ENCODE measurements at places on chromosomes 1 and 21.
A peak's percentile ranks its signal among the peaks of the same experiment; 100 is the strongest.

- DNase-seq: peak; percentile 88
Measured at GRCh38 chr1:185044981-185045813, at the start of gene RNF2. Gene RNF2, plus strand, starts transcription at chr1:185045558. Its CDS starts 41,996 bp downstream, at chr1:185087554.

DNA sequence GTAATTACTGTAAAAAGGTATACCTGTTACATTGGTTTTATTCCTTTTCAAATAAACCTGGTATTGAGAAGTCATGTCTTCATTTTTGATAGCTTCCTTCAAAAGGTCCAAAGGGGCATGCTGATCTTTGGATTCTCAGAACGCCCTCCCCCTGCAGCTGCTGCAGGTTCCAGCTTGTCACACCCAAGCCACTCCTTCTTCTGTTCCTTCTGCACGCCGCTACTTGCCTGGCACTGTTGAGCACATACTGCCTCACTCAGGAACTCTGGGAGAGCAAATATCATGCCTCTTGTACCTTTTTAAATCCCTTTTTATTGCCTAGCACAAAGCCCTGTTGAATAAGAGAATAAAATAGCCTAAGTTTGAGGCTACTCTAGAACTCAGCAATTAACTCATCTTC, 136.9 kb downstream of the BARHL2 start:
- no peak for DNase-seq

GRCh38 chr1:10733474-10734366, 62.7 kb downstream of the CASZ1 start:
- no peak for DNase-seq

- no peak for DNase-seq
Measured at GRCh38 chr21:45979651-45980050, 1.9 kb upstream of the COL6A1 start.

DNA sequence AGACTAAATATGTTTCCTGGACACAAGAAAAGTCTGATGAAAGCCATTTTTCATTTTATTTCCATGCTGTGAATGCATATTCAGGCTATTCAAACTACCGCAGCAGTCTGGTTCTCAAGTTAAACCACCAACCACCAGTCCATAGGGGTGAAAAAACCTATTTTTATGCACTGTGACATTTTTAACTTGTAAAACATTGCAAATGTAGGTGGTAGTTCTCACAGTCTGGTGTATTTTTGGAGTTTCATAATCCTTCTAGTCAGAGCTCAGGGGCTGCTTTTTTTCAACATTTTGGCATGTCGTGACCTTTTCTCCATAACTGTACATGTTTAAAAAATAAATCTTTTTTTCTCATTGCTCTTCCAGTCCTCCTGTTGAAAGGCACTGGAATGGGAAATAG, 907.6 kb upstream of the ADGRL2 start:
- no peak for DNase-seq

GRCh38 chr1:98323906-98324358, 337.6 kb upstream of the SNX7 start:
- peak; percentile 19 for DNase-seq

- DNase-seq: no peak
Measured at GRCh38 chr1:174428033-174428432, 19.7 kb upstream of the GPR52 start.

- no peak for DNase-seq
Measured at GRCh38 chr1:19643121-19643520, 990 bp upstream of the NBL1 start.

GRCh38 chr1:226109829-226110248, 47.3 kb downstream of the H3-3A start:
- DNase-seq: peak; percentile 82

- no peak for DNase-seq
Measured at GRCh38 chr1:195714248-195714647, 894.0 kb downstream of the KCNT2 start.

DNA sequence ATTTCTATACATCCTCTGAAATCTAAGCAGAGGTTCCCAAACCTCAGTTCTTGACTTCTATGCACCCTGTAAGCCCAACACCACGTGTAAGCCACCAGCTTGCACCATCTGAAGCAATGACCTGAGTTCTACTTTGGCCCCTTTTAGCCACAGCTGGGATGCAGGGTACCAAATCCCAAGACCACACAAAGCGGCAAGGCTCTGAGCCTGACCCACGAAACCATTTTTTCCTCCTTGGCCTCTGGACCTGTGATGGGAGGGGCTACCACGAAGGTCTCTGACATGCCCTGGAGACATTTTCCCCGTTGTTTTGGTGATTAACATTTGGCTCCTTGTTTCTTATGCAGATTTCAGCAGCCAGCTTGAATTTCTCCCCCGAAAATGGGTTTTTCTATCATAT, 38.8 kb downstream of the STXBP3 start:
- no peak for DNase-seq

DNA sequence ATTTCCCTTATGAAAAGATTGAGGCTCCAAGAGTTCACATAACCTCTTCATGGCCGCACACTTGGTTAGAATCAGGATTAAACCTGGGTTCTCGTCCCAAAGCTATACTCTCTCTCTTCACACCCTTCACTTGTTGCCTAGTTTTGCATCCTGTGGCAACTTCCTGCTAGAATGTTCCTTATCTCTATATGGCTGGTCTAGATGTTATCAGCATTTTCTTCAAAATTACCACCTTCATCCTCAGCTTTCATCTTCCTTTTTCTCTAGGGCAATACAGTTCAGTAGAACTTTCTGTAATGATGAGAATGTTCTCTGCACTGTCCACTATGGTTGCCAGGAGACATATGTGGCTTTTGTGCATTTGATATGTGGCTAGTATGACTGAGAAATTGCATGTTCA, 31.1 kb upstream of the BCAR3 start:
- no peak for DNase-seq

DNA sequence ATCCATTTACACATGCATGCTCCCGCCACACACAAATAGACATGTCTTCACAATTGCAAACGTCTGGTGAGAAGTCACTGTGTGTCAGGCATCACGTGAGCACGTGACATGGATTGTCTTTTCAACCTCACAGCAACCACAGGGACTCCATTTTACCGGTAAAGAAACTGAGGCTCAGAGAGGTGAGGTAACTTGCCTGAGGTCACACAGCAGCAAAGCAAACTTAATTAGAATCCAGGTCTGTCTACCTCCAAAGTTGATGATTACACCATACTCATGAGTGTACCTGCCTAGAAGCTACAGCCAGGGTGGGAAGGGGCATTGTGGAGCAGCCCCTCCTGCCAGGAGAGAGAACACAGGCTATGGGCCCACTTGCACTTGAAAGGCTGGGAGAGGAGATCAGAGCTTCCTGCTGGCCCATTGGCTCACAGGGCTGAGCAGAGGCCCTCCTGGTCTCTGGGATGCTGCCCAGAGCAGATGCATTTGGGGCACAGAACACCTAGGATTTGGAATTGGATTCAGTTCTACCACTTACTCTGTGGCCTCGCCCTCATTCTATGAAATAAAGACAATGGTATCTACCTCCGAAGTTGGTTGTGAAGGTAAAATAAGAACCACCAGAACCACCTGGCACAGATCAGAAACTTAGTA, 44.4 kb upstream of the SELENON start:
- DNase-seq: no peak

DNA sequence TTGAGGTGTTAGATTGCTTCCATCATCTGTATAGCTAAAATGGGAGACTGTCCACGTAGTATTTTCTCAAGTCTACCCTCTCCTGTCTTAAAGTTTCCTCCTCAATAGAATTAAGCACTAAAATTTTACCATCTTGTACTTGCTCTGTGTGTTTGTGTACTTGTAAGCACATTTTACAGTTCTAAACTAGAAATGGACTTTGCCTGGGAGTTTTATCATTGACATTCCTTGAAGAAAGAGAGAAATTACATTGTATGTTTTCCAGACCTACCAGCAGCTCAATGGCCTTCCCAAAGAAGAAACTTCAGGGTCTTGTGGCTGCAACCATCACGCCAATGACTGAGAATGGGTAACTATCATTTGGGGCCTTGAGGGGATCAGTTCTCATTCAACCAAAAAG, 4.5 kb downstream of the NPL start:
- DNase-seq: no peak

DNA sequence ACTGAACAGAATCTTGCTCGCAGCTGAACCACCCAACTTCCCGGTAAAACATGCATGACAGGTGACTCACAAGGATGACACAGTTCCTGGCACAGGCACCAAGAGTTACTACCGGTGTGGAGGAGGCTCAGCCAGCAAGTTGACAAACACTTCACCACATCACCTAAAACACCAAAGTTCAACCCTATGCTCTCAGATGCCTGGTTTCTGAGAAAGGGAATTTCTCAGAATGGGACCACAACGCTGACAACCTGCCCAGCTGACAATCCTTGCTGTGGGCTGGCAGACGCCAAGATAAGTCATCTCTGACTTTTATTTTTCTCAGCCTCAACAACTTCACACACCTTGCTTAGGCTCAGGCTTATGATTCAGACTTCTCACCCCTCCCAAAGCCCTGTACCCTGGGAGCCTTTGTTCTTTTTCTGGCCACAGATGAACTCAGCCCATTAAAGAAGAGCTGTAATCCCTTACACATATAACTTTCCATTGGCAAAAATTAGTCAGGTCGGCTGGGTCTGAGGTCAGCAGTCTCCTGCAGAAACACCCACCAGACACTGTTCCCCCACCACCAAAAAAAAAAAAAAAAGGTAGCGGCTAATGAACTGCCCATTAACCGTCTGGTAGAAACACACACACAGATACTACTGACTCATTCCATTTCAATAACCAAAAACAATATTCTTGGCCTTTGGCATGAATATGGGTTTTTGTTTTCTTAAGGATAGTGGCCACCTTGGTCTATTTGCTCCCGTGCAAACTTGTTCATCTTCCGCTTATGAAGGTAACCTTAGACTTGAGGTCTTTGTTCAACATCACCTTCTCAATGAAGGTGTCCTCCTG, 10.8 kb upstream of the TIAM1 start:
- DNase-seq: no peak

DNA sequence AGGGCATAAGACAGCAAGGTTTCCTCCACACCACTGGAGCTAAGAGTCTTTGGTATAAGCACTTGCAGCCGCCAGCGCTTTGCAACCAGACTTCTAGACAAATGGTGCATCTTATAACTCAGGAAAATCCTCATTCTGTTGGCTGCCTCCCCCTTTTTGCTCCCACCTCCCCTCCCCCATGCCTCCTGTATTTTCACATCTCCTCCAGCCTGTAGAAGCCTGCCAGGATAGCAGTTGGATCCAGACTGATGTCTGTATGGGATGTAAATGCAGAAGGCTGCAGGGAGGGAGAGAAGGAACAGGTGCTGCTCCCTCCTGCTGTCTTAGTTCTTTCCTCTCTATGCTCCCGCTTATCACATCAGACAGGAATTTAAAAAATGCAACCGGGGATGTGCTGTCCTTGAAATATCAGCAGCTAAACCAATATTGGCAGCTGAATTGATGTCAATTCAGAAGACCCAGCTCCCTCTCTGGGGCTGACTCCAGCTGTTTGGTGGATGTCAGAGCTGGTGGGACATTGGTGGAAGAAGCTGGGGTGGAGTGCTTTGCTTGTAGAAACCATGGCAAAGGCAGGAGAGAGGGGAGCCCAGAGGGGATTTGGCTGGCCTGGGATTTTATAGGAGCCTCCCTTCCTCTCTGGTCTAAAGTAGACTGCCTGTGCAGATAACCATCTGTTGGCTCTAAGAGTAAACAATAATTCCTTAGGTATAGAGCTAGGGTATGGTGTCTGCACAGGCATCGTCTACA, 53.5 kb downstream of the NFASC start:
- no peak for DNase-seq

DNA sequence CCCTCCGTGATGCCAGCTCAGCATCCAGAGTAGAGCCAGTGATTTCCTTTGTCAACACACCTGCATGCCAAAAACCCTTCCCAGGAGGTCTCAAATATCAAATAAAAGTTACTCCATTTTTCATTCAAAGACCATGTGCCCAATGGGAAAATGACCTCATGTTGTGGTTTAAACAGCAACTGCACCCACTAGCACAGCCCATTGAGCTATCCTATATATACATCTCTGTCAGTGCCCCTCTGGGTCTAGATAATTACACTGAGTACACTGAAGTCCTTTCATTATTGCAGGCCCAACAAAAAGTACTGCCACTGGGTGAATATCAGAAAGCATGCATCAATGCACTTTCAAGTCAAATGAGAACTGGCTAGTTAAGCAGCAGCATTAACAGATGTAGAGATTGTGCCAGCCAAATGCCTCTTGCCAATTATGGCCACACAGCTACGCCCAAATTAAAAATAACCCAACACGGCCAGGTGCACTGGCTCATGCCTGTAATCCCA, 117.7 kb downstream of the SLC45A1 start:
- DNase-seq: no peak

- no peak for DNase-seq
Measured at GRCh38 chr21:45203983-45204382, 83.7 kb downstream of the POFUT2 start.

DNA sequence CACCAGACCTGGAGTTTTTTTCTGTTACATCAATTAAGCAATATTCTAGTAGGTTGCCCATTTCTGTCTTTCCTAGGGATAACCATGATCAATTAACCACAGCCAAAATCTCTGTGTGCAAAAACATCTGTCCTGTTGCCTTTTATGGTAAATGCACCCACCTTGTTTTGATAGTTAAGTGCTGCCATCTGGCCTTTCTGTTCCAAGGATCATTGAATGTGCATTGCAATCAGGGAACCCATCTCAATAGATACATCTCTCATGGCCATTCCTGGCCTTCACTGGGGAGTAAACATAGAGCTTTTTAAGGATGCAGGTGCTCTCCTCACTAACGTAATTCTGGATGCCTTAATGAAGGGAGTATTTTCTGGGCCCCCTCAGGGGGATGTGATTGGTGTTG, 111.8 kb upstream of the KIAA1614 start:
- DNase-seq: no peak

DNA sequence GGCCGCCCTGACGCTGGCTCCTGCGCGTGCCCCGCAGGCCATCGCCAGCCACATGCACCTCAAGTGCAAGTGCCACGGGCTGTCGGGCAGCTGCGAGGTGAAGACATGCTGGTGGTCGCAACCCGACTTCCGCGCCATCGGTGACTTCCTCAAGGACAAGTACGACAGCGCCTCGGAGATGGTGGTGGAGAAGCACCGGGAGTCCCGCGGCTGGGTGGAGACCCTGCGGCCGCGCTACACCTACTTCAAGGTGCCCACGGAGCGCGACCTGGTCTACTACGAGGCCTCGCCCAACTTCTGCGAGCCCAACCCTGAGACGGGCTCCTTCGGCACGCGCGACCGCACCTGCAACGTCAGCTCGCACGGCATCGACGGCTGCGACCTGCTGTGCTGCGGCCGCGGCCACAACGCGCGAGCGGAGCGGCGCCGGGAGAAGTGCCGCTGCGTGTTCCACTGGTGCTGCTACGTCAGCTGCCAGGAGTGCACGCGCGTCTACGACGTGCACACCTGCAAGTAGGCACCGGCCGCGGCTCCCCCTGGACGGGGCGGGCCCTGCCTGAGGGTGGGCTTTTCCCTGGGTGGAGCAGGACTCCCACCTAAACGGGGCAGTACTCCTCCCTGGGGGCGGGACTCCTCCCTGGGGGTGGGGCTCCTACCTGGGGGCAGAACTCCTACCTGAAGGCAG, 23.4 kb upstream of the ARF1 start:
- no peak for DNase-seq

Measured in H1 (cell line).